ENCODE measurements at places on chromosomes 16 and 17.
A peak's percentile ranks its signal among the peaks of the same experiment; 100 is the strongest.

GRCh38 chr16:23174622-23175021 is 7.9 kb upstream of the SCNN1G start:
- no peak for DNase-seq

- DNase-seq, result no peak
These were observed 17.4 kb upstream of the MPRIP start for GRCh38 chr17:17024778-17025300.

- peak; percentile 65 for DNase-seq
These were observed 25.0 kb upstream of the HS3ST3A1 start for GRCh38 chr17:13626703-13627102.

GRCh38 chr16:52861614-52862022 is 191.1 kb downstream of the CHD9NB start:
- no peak for DNase-seq
